T-helper 1 cell treated with Interleukin-12 subunit alpha and Interleukin-12 subunit beta and Interleukin-4 antibody, amounts not matched to agents 30 ng/mL and 1 ng/mL, for 36 hours (primary cell): ENCODE measurements at places on chromosomes 3 and 15. TPM values are rescaled to one million over a fixed set of nuclear protein-coding genes. Genes with fewer than 3 reads are reported as not detected.

A4GNT gene
- not detected in 2 replicates for total RNA-seq

CPNE9 gene
- 0.22 and 0.59 TPM in 2 replicates for total RNA-seq

PLA2G4D gene
- not detected in 2 replicates for total RNA-seq

SEMA3G gene
- total RNA-seq = not detected in 2 replicates

VGLL3 gene
- total RNA-seq = not detected in 2 replicates

HCN4 gene
- total RNA-seq = not detected in 2 replicates

UQCC5 gene
- 5.0 and 5.1 TPM in 2 replicates for total RNA-seq

ZKSCAN7 gene
- total RNA-seq = 0.88 and 1.0 TPM in 2 replicates

ELL3 gene
- total RNA-seq = 0.34 and 1.6 TPM in 2 replicates

RNF7 gene
- total RNA-seq = 63.8 and 67.4 TPM in 2 replicates

FETUB gene
- not detected in 2 replicates for total RNA-seq

SLCO3A1 gene
- 35.2 and 39.5 TPM in 2 replicates for total RNA-seq

HYAL1 gene
- total RNA-seq = 0.29 and 0.32 TPM in 2 replicates

WDR5B gene
- total RNA-seq = 5.0 and 5.5 TPM in 2 replicates

IFRD2 gene
- 84.6 and 91.1 TPM in 2 replicates for total RNA-seq

THBS1 gene
- total RNA-seq = 2.1 and 3.1 TPM in 2 replicates

MBD4 gene
- 44.8 and 45.8 TPM in 2 replicates for total RNA-seq

AMT gene
- total RNA-seq = 3.9 and 4.6 TPM in 2 replicates

RBP2 gene
- not detected in 2 replicates for total RNA-seq

SSUH2 gene
- total RNA-seq = 0.07 TPM in 1 of 2 replicates, not detected in the other

FAM227B gene
- total RNA-seq = 2.6 and 4.6 TPM in 2 replicates

ANKUB1 gene
- not detected in 2 replicates for total RNA-seq

FAM81A gene
- total RNA-seq = 0.17 and 0.78 TPM in 2 replicates

SNTN gene
- total RNA-seq = not detected in 2 replicates

ADAMTS9 gene
- total RNA-seq = not detected in 2 replicates

TMOD2 gene
- 10.0 and 10.6 TPM in 2 replicates for total RNA-seq

ADAMTS17 gene
- 2.1 and 3.2 TPM in 2 replicates for total RNA-seq

HTD2 gene
- total RNA-seq = 5.3 and 6.3 TPM in 2 replicates

STAB1 gene
- total RNA-seq = 0.12 and 1.0 TPM in 2 replicates
